Thymus (tissue), 14 donors: ENCODE measurements at places on chromosomes 2 and 18.

- no peak for DNase-seq
These were observed 806.4 kb downstream of the TRIB2 start for GRCh38 chr2:13522917-13523821.

GRCh38 chr2:178392215-178392614 is 58.8 kb downstream of the PRKRA start:
- DNase-seq, result no peak

DNA sequence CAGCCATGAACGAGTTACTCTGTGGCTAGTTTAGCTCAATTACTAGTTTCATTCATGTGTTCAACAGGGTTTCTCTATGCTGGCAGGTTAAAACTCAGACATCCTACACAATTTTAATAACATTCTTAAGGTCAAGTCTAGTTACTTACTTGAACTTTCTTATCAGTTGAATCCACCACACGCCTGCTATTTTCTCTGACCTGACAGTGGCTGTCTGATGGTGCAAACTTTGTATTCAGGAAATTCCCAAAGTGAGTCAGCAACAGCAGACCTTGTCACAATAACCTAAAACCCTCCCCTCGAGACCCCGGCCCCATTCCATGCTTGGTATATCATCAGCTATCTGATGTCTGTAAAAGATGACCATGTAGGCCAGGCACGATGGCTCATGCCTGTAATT is 20.8 kb upstream of the CIDEA start:
- no peak for DNase-seq

- DNase-seq, result no peak
These were observed 80.6 kb downstream of the THADA start for GRCh38 chr2:43515248-43515647.

- DNase-seq, result peak; percentile 49
These were observed 11.3 kb upstream of the MLPH start for GRCh38 chr2:237475704-237476141.

DNA sequence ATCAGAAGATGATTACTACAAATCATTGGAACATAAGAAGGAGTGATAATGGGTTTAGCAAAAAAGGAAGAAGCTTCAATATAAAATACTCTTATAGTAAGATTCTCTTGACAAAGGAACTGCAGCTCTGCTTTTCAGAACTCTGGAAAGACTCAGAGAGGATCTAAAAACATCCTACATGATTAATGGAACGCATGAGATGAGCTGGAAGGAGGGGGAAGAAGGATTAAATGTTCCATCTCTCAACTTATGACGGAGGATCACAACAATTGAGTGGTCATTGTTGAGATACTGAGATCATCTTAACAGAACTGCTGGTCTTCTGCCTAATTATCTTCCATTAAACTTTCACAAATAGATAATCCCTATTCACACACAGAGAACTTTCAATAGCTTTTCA is 267.5 kb upstream of the SLC8A1 start:
- DNase-seq, result no peak

DNA sequence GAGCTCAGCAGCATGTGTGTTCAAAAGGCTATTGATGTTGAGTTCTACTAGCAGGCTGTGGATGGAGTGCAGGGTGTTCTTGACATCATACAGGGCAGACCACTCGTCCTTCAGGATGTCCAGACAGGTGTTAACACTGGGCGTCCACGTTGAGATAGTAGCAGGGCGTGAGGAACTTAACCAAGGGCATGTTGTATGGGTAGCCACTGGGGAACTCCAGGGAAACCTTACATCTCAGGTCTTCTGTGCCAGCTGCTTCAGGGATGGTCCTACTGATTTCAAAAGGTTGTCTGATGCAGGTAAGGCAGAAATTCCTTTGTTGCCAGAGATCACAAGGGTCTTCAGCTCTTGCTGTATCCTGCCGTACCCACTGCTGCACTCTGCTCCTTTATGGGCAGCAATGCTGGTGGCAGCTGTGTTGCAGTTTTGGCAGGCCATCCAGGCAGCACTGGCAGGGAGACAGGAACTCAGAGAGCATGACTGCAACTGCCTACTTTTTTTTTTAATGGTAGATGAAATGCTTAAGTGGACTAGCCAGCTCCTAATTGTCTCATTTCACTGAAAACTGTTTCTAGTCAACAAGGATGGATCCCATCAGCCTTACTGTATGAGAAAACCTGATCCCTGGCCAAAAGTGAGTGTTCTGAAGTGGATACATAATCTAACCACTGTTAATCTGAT is 32.4 kb upstream of the RBBP8 start:
- DNase-seq, result no peak

- no peak for DNase-seq
These were observed 3.7 kb upstream of the LIMS2 start for GRCh38 chr2:127678991-127679390.

GRCh38 chr2:208280933-208281332 is 14.9 kb downstream of the PIKFYVE start:
- DNase-seq, result no peak

DNA sequence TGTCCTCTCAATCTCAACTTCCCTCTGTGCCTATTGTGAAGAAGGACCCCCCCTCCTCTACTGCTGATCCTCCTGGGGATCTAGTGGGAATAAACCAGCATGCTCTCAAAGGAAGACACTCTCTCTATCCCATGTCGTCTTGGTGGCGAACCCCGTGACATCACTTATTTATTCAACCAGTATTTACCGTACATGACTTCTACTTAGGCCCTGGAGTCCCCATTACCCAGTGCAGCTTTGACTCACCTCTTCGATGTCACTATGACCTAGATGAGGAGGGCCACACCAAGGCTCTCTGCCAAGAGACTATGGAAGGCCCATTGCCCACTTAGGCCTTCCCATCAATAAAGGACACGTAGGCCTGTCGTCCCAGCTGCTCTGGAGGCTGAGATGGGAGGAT is 16.7 kb downstream of the ASPRV1 start:
- DNase-seq, result no peak

GRCh38 chr2:199922856-199923255 is 11.8 kb downstream of the C2orf69 start:
- DNase-seq, result no peak

DNA sequence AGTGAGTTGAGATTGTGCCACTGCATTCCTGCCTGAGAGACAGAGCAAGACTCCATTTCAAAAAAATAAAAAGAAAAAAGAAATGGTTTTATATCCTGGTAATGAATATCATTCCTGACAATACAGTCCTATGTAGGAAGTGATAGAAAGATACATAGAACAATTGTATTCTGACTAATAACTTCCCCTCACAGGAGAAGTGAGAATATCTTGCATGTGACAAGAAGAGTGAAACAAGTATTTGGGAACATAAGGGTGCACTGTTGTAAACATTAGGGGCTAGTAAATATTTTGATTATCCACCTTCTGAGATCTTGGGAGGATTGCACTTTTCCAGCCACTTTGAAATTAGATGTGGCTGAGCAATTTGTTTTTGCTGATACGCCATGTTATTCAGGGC is 40.7 kb downstream of the KLHL14 start:
- no peak for DNase-seq

DNA sequence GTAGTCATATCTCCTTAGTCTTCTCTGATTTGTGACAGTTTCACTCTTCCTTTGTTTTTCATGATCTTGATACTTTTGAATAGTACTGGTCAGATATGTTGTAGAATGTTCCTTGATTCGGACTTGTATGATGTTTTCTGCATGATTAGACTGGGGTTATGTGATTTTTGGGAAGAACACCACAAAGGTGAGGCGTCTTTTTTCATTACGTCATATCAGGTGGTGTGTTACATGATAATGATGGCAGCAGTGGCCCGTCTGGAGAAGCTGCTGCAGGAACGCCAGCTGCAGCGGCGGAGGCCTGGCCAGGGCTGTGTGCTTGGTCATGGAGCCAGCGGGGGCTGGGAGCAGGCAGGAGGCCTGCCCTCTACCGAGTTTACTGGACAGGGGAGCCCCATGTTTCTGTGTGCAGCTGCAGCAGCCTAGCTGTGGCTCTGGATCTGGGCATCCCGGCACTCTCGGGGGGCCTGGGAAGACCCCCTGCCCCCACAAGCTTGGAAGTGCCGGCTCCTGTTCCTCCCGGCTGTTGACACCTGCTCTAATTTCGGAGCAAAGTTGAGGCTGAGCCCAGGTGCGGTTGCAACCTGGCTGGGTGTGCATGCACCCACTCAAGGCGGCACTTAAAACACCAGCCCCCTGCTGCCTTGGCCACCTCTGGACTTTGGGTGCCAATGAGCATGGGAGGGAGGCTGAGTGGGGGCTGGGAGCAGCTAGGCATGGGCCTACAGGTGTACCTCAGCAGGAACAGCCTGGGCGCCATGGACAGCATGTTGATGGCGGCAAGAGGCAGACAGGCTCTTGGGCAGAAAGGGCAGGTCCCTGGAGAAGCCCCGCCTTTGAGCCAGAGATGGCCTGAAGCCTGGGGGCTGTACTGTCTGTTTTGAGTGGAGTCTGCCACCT is 26.1 kb downstream of the SLC4A10 start:
- no peak for DNase-seq

GRCh38 chr2:55200416-55200815 is 31.7 kb downstream of the CLHC1 start:
- DNase-seq, result no peak

- DNase-seq, result no peak
These were observed 814.9 kb upstream of the NRXN1 start for GRCh38 chr2:51846796-51847195.

- DNase-seq, result no peak
These were observed 45.5 kb upstream of the LDAH start for GRCh38 chr2:20868377-20868776.

DNA sequence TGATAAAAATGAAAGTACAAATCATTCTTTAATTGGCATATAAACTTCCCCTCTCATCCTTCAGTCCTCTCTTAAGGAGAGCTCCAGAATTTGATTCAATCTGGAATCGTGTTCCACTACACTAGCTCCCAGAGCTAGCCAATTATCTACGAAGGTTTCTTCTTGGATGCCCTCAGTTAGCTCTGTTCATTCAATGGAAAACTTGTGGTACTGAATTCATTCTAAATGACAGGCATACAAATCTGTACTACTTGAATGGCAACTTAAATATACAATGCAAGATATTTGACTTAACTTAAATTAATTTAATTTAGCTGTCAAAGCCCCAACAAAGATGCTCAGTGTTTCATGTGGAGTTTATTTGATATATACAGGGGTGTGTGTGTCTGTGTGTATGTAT is 1474.2 kb upstream of the CELF4 start:
- no peak for DNase-seq

DNA sequence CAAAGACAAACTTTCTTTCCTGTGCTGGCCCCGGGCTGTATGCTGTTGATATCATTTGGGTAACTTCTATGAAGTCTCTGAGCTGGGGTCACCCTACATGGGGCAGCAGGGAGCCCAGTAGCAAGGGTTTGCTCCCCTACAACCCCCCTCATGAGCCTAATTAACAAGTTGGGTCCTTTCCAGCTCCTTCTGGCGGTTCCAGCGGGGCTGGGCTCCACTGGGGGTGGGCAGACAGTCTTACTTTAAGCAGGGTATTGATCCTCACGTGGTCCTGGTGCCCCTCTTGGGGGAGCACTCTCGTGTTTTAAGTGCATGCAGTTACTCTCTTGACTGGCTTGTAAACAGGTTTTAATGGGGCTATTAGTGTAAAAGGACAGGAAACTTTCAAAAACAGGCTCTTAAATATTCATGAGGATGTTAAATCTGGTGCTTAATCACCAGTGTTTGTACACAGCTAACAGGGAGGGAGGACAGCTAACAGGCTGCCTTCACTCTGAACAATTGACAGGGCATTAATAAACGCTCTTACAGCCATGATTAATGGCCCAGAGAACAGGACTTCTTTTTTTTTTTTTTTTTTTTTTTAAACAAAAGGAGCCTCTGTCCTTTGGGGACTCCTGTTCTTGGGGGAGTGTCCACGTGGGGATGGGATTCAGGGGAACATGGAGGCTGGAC is 36.6 kb upstream of the SKOR2 start:
- DNase-seq, result no peak

DNA sequence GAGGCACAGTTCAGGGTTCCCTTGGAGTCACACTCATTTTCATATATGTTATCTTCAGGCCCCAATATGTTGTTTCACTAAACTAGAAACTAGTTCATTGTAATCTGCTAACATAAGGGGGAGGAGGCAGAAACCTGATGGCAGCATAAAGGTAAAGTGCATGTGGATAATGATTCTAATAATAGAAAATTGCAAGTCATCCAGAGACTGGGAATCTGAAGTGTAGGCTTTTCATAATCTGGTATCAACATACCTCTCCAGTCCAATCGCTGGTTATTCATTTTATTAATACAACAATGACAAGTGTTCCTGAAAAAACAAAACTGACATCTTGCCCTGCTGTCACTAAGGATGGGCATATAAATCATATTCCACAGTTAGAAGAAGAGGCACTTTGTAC is 326.3 kb upstream of the ZNF804A start:
- DNase-seq, result no peak

DNA sequence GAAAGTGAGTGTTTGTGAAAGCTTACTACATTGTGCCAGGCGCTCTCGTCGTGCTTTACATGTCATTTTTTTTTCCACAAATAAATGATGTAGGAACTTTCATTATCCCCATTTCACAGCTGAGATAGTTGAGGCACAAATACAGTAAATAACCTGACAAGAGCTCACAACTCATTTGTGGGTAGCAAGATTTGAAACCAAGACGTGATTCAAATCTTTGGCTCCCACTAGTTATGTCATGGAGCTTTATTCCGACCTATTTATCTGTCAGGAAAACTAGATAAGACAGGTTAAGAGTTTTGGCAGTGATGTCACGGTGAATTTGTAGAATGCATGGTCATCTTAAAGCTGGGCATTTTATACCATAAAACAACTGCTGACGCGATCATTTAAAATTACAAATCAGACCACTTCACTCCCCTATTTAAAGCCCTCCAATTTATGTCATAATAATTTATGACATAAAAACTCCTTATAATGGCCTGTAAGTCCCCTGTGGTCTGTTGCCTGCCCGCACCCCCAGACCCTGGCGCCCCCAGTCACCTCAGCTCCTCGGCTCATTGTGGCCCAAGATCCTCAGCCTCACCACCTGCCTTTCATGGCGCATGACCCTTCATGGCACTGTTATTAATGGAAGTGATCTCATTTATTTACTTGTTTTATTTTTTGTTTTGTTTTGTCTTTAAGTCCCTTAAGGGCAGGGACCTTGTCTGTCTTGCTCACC is 678 bp upstream of the ZNF24 start:
- no peak for DNase-seq

GRCh38 chr2:170324640-170325046 is 146.7 kb downstream of the MYO3B start:
- DNase-seq, result no peak

GRCh38 chr2:113918229-113918628 is 28.3 kb downstream of the ACTR3 start:
- no peak for DNase-seq

- DNase-seq, result no peak
These were observed 5.2 kb downstream of the GBX2 start for GRCh38 chr2:236162882-236163470.

DNA sequence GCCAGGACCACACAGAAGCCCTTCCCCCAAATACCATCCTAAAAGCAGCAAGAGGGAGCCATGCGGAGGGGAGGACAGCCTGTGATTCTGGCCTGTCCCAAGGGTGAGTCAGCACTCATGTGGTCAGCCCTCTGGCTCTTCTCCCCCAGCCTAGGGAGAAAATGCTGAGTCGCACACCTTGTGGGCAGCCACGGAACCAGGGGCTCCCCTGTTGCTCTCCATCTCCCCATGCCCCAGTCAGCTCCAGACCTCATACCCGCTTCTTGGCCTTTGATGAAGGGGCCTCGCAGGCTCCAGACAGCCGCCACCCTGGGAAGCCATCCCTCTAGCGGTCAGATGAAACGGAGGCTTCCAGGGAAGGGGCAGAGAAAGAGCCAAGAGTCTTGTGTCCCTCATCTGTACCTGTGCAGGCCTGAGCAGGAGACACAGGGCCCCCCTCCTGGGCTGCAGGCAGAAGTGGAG is 181.3 kb upstream of the SIX2 start:
- DNase-seq, result no peak

GRCh38 chr18:9475643-9476591 is 604 bp downstream of the RALBP1 start:
- peak; percentile 52 for DNase-seq
